NCI-H1105 treated with DMSO at 0.1 percent for 48 hours (cell line): ENCODE measurements at places on chromosomes 2 and 18.

DNA sequence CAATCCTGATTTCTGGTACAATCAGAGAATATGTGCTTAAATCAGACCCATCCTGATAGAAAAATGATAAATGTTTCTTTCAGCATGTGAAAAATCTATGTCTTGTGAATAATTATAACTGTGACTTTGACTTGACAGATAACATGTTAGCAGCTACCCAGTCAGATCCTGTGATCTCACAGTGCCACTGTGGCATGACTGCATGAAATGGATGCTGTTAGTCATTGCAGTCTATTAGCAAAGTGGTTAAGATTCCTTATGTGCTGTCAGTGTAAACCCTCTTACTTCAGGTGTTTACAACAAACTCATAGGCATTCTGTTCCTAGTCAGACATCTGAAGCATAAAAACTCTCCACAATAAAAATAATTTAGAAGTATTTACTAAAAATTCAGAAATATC is 244.6 kb upstream of the RND3 start:
- DNase-seq, result no peak

DNA sequence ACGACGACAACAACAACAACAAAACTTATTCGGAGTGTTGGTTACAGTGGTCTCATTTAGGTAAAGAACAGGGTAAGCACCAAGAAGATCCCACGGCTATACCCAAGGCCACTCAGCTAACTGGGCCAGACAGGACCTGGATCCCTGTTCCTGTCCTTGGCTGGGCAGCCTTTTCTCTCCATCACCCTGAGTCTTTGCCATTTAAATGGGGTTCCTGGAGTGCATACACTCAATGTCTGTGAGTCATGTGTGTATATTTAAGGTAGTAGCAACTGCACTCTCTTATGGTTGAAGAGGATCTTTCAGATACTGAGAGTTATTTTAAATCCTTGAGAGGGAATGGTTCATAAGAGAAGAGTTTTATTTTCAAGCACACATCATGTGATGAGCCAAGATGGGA is 35.3 kb downstream of the ADCYAP1 start:
- DNase-seq, result no peak

- DNase-seq, result peak; percentile 61
Measured at GRCh38 chr2:218397820-218398436, 1.7 kb upstream of the CTDSP1 start.

DNA sequence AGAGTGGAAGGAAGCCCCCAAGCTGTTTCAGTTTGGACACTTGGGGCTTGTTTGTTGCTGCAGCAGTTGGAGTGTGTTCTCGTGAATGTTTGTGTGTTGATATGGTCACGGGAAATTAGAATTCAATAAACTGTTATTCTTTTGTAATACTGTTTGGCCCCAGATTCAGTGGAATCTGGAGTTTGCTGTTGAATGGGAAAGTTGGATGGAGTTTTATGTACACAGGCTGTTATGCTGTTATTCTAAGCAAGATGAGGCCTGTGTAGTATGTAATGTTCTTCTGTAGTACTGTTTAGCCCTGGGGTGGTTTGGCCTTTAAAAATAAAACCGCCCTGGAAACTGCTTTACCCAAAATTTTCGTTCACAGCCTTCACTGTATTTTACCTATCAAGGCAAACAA is 810.4 kb upstream of the HS6ST1 start:
- no peak for DNase-seq

DNA sequence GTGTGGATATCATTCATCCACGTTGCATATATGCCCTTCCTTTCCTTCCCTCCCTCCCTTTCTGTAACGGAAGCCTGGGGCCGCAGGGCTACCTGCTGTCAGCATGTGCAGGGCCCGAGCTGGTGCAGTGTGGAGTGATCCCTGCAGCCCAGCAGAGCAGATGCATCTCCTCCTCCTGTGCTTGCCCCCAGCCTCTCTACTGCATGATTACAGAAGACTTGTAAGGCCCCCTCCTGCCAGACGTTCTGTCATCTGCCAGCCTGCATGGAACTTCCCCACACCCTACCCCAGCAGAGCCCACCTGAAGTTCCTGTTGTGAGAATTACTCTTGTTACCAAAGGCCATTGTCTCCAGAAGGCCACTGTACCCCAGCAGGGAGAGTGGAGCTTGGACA is 67.5 kb upstream of the FOSL2 start:
- DNase-seq, result no peak

GRCh38 chr2:110140401-110140800 is 24.8 kb upstream of the MALL start:
- no peak for DNase-seq

DNA sequence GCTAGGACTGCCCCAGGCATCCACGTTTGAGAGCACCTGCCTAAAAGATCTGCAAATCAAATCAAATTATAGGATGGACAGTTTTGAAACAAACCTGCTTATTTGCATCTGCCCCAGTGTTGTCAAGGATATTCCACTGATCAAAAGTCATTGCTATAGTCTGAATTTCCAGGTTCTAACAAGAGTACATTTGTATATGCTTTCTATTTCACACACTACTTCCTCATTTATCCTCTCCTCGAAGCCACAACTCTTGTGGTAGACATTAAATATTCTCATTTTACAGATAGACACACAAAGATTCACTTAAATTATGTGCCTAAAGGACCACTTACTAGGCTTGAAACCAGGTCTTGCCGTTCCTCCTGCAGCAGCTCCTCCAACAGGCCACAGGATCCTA is 11.9 kb upstream of the TET3 start:
- no peak for DNase-seq

DNA sequence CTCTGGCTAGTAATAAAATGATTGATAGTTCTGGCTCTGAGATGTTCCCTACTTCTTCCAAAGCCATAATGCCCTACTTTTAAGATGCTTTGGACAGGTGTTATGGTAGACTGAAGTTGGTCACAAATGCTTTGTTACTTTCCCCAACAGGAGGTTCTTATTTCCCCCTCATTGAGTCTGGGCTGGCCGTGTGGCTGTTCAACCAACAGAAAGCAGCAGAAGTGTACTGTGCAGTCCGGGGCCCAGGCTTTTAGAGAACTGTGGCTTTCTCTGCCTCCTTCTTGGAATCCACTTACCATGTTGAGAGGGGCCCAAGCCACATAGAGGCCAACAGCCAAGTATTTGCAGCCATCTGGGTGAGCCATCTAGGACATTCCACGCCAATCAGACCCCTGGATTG is 94.2 kb downstream of the KCTD1 start:
- DNase-seq, result no peak

- DNase-seq, result no peak
Measured at GRCh38 chr2:149991576-149991975, 404.0 kb upstream of the MMADHC start.
